ENCODE measurements at places on chromosomes 1 and 21.

DNA sequence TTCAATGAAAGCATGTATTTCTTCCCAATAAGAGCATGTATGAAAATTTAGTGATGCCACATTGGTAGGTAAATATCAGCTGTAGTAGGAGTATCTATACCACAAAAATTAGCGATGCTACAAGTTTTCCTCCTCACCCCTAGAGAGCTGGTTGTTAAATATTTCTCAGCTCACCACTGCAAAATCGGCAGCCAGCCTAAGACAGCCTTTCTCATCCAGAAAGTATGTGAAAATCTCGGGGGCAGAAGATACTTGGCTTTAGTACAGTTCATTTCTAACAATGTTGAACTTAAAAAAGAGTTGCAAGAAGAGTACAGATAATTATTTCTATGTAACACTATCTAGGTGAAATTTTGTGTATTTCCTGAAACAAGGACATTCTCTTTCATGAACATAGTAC, 235.4 kb downstream of the TPR start:
- DNase-seq: no peak

- DNase-seq: no peak
These were observed 9.4 kb downstream of the KIRREL1 start for GRCh38 chr1:158002631-158003405.

GRCh38 chr21:44875316-44875700, 1.8 kb upstream of the PTTG1IP start:
- no peak for DNase-seq

- no peak for DNase-seq
These were observed 42.3 kb upstream of the SLC6A9 start for GRCh38 chr1:44073528-44073927.

DNA sequence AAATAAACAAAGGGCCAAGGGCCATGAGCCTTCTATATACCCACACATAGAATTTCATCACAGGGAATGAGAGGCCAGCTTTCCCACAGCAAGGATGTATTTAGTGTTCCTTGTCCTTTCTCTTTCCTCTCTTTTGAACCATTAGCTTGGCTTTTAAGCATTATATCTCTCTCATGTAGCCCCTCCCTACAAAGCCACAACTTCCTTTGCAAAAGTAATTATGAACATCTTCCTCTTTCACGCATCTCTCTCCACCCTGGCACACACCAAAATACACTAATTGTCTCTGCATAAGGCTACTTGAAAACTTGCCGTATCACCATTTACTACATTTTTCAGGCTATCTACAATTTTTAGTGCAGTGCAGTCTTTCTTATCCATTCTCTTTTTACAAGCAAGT, 1.9 kb upstream of the AK5 start:
- no peak for DNase-seq

- DNase-seq: no peak
These were observed 10.4 kb upstream of the TMEM240 start for GRCh38 chr1:1550591-1551432.

DNA sequence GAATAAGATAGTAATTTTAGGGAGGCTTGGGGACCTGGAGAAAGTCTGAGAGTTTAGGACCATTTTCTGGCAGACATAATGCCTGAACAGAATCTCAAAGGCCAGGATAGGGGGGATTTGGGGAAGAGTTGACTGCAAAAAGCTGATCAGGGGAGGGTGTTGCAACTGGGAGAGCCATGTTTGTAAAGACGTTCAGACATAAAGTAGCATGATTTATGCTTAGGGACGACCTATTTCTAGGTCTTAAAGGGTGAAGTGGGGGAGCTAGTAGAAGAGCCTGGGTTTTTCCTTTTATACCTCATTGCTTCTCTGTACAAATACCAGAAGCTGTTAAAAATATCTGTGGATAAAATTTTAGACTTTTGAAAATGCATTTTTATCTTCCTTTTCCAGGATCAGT, 51.2 kb downstream of the FNBP1L start:
- no peak for DNase-seq

- no peak for DNase-seq
These were observed 207.1 kb upstream of the ZC3H12A start for GRCh38 chr1:37267111-37267835.

DNA sequence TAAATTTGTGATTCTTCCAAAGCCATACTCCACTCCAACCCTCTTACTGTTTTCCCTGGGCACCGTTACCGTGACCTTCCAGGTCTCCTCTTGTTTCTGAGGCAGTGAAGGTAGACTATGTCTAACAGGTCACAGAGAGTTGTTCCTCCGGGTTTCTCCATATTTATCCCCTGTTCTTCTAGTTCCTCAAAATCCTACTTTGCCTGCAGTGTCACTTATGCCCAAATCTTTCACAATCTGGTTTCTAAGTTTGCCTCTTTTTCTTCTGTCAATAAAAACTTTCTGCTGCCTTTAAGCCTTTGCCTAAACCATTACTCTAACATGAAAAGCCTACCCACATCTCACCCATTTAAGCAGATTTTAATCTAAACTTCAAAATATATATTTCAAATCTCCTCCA, 87.7 kb downstream of the C4BPA start:
- no peak for DNase-seq

- no peak for DNase-seq
These were observed 66.1 kb upstream of the FAM3B start for GRCh38 chr21:41250519-41250918.

DNA sequence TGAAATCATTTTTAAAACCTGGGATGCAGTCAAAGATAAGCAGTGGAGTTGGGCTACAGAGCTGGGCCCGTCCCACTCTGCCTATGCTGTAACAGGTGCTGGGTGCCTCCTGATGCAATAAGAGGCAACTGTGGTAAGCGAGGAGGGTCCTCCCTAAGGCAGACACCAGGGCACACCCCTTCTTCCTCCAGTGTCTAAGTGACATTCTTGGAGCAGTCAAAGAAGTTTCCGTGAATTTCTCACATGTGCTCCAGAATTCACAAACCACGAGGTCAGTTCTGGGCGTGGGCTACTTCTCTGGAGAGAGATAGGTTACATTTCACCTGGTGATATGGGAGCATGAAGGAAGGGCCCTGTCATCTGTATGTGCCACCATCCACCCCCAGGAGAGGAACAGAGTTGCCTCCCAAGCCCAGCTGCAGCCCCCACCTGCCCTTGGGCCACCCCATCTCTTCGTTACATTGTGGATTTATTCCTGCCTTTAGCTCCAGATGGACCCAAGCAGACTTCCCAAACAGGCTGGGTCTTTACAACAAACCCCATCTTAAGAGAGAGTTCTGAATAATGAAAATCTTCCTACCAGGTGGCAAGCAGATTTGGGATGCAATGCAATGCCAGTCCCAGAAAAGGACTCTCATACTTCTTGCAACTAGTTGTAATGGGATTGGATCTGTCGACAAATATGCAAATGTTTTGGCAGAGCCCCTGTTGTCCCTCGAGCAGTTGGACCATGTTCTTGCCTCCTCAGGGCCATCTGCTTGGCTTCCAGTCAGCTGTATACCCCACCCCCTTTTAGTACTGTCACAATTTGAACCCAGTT, 82.5 kb upstream of the CNTN2 start:
- no peak for DNase-seq

- DNase-seq: no peak
These were observed 52.8 kb downstream of the IGSF21 start for GRCh38 chr1:18160290-18160942.

- no peak for DNase-seq
These were observed 80.4 kb downstream of the KCND3 start for GRCh38 chr1:111909030-111909429.

DNA sequence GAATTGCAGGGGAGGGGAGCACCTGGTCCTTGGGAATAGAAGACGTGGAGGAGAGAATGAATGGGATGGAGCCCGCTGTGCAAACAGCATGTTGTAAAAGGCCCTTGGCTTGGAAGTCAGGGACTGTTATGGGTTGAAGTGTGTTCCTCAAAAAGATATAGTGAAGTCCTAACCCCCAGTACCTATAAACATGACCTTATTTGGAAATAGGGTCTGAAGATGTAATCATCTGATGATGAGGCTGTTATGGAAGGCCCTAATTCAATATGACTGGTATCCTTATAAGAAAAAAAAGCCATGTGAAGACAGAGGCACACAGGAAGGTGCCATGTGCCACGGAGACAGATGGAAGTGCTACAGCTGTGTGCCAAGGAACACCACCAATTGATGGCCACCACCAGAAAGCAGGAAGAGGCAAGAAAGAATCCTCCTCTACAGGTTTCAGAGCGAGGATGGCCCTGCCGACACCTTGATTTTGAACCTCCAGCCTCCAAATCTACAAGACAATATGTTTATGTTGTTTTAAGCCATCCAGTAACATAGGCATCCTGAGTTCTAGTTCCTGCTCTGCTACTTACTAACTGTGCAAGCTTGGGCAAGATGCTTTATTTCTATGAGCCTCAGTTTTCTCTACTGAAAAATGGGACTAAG, 51.2 kb downstream of the LRRN2 start:
- DNase-seq: no peak

DNA sequence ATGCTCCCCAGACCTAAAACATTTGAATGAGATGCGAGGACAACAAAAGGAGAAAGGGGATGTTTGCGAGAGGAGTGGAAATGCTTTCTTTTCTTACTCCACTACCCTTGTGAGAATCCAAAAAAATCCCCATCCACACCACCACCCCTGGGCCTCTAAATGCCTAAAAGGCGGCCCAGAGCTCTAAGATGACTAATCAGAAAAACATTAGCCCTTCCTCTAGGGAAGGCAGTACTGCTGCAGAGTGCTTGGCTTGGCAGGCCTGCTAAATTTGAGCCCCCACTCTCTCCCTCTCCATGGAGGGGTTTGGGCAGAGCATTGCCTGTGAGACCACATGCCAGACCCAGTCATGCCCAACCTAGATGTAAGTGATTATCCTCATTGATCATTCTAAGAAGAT, 347.9 kb downstream of the USH2A start:
- no peak for DNase-seq

DNA sequence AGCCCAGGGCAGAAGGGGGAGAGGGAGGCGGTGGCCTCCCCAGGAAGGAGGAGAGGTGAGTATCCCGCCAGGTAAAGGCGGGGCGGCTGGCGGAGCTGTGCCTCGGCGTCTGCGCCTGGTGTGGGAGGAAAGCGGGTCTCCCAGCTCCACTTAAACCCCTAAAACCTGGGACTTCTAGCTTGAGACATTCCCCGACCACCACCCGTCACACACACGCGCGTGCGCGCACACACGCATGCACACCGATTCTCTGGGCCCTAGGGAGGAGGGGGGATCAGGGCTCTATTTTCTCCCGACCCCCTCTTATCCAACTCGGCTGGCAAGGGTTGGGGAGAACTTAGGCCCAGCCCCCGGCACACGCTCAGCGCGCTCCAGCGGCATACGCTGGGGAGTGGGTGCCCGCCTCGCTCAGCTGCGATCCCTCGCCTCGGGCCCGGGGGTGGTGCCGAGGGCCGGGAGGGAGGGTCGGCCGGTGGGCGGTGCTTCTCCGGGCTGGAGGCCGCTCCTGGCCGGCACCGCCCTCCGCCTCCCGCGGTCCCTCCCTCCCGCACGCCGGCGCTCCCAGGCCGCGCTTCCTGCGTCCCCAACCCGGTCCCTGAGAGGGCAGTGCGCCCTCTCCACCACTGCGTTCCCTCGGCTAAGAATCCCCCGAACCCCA, at the start of gene TMEM51:
TSS of gene TMEM51 (plus strand) at position 564 of the 658 bp plus-strand sequence. CDS start 61,341 bp downstream, outside the sequence.
- DNase-seq: peak; percentile 58

DNA sequence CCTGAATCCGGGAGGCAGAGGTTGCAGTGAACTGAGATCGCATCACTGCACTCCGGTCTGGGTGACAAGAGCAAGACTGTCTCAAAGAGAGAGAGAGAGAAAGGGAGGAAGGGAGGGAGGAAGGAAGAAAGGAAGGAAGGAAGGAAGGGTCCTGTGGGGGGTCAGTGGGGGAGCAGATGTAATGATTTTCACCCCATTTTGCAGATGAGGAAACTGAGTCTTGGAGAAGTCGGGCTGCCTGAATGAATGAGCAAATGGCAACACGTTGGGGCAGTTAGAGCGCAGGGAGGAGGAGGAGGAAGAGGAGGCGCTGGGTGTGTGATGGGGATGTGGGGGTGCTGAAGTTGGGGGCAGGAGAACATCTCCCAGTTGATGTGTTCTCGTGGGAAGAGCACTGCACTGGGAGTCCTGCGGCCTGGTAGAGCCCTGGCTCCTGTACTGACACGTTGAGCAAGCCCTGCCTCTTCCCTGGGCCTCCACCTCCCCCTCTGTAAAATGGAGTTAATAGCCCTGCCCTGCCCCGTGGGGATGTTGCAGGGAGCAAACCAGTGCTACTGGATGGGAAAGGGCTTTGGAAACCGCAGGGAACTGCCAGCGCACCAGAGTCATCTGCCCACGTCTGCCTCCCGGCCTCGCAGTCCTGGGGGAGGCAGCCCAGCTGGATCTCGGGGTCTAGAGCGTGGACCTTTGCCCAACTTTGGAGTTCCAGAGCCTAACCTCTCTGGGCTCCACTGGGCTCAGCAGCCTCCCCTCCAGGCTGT, 103.2 kb upstream of the CASZ1 start:
- no peak for DNase-seq

GRCh38 chr1:229509576-229509975, 1.4 kb upstream of the NUP133 start:
- DNase-seq: no peak

GRCh38 chr1:14520514-14521163, 77.8 kb upstream of the KAZN start:
- no peak for DNase-seq

DNA sequence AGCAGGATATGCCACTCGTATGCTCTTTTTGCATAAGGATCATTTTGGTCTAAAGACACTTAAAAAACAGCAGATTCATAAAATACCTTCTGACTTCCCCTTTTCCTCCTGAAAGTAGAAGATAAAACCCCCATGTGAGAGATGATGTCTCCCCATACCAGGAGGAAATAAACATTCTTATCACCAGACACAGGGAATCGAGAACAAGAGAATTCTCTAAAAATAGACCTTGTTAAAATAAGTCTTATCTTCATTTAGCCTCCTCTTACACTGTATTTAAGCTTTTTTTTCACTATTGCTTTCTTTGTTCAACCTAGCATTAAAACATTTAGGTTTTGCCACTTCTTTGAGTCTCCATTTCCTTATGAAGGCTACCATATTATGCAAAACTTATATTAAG, 709.3 kb downstream of the KCNT2 start:
- peak; percentile 9 for DNase-seq

DNA sequence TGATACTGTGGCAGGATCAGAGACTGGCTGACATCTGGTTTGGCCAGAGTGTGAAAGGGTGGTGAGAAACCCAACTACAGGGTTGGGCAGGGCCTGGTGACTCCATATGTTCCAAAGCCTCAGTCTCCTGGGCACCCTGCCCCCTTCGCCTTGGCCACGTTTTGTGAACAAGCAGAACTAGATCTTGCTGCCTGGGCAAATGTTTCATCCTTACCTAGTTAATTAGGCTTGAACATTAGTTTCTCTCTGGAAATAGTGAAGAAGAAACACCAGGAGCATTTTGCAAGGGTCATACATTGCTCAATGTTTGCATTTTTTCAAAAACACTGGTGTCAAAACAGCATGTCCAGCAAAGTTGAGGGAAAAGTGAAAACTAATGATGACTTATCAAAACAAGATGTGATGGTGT, 60.5 kb downstream of the MAP3K7CL start:
- DNase-seq: no peak

GRCh38 chr1:236024641-236025040, 40.2 kb downstream of the NID1 start:
- no peak for DNase-seq

DNA sequence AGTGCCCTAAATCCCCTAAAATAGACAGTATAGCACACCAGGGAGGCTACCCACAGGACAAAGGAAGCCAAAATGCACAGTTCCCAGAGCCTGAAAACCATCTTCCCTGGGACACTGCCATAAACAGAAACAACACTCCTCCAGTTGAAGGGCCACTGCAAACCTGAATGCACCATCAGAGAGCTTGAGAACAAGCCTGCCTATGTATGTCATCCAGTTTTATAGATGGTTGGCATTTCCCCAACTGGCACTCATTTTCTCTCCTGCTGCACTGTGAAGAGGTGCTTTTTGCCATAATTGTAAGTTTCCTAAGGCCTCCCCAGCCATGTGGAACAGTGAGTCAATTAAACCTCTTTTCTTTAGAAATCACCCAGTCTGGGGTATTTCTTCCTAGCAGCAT, 169.0 kb downstream of the AGBL4 start:
- DNase-seq: no peak

Data from CMK (cell line).